ENCODE measurements at places on chromosomes 12 and 14.

GRCh38 chr12:644818-645552, 18.3 kb downstream of the NINJ2 start:
- DNase-seq: no peak

DNA sequence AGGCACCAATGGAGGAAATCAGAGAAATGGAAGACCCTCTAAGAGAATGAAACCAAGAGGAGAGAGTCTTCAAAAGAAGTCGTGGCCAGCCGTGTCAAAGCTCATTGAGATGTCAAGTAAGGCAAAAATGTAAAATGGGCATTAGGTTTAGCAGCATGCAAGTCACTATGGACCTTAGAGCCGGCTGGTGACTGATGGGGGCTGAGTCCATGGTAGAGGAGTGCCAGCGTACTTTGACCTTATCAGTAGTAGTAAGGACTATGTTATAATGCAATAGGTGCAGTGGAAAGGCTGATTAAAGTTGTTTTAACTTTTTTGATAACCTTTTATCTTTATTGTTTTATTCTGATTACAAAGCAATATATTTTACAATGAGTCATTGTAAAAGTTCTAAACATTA, 66.5 kb downstream of the ANO6 start:
- DNase-seq: no peak

DNA sequence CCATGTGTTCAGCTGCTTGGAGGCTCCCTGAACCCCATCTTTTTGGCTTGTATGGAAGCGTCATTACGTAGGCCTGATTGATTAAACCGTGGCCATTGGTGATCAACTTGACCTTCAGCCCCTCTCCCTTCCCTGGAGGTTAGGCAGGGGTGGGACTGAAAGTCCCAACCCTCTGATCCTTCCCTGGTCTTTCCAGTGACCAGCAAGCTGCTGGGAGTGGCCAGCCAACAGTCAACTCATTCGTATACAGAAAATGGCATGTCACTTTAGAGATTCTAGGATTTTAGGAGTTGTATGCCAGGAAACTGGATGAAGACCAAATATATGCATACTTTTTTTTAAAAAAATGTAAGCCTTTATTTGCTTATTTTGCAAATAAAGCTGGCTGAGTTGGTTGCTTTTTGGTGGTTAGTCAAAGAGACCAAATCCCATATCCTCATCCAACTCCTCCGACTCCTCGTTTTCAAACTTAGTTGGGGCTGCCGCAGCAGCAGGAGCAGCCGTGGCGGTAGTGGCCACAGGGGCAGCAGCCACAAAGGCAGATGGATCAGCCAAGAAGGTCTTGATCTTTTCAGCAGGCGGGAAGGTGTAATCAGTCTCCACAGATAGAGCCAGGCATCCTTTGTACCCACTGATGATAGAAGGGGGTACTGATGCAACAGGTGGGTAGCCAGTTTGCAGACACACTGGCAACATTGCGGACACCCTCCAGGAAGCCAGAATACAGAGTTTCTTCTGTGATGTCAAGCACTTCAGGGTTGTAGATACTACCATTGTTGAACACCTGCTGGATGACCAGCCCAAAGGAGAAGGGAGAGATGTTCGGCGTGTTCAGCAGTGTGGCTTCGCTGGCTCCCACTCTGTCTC, 16.6 kb downstream of the NFKBIA start:
- DNase-seq: no peak

DNA sequence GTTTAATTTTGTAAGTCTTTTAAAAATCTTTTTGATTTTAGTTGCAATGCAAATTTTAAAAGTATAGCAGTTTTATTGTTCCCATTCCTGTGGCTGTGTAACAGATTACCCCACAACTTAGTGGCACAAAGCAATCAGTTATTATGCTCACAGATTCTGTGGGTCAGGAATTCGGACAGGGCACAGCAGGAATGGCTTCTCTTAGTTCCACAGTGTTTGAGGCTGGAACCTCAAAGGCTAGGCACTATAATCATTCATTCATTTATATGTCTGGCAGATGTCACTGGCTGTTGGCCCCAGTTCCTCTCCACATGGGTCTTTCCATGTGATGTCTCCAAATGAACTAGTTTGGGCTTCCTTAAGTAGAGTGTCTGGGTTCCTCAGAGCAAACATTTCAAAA, 193.3 kb downstream of the RAD51B start:
- no peak for DNase-seq

DNA sequence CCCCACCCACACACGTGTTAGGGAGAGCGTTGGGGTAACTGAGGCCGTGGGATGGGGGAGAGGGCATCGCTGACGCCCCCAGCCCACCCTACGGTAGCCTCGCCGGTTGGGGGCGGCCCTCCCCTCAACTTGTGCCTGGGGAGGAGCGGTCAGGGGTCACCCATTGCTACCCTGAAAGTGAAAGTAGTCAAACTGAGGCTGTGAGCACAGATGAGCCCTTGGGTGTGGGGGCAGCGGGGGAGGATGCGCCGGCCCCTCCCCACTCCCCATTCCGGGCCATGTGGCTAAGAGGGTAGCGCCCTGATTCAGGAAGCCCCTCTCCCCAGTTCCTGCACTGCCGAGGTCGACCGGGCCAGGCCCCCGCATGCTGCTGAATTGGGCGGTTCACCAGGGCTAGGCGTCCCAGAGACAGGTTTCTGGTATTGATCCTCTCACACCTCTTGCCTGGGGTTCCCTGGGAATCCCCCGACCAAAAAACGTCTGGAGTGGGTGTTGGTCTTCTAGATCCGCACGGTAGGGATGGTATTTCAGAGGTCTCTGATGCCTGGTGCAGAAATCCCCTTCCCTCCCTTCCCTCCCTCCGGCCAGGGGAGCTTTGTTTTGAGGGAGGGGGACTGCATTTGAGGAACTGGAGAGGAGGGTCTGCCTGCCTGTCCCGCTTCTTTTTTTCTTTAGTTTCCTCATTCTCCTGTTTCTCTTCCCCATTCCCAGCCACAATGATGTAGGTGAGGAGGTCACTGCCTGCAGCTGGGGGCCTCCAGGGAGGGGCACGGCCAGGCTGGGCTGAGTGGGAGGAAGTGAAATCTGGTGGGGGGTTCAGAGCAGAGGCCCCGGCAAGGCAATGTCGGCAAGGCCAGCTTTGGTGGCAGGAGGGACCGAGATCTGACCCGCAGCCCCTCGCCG, 1.0 kb downstream of the SH2B3 start:
- peak; percentile 48 for DNase-seq

- no peak for DNase-seq
Observed at GRCh38 chr12:121733849-121734248, 21.3 kb downstream of the TMEM120B start.

DNA sequence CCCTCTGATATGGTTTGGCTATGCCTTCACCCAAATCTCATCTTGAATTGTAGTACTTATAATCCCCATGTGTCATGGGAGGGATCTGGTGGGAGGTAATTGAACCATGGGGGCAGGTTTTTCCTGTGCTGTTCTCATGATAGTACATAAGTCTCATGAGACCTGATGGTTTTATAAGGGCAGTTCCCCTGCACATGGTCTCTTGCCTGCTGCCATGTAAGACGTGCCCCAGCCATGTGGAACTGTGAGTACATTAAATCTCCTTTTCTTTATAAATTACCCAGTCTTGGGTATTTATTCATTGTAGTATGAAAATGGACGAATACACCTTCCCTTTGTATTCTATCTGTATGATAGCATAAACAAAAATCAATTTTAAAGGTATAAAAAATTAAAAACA, 333.4 kb upstream of the FBXO33 start:
- DNase-seq: no peak

- peak; percentile 3 for DNase-seq
Observed at GRCh38 chr14:97874394-97874793, 1077.2 kb downstream of the VRK1 start.

DNA sequence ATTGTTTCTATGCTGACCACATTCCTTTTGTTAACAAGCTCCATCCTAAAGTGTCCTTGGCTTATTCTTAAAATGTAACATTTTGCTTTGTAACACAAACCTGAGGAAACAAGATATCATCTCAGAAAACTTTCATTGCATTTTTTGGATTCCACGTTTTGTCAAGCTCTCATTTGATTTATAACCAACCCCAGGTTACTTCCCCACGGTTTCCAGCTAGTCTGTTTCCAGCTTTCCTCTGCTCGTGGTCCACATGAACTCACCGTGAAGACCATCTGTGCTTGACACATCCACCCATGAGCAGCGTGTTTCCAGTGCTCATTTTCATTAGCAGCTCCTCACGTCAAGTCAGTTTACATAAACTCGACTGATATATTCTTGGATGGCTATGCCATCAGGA, 6.4 kb upstream of the NKX2-8 start:
- no peak for DNase-seq

DNA sequence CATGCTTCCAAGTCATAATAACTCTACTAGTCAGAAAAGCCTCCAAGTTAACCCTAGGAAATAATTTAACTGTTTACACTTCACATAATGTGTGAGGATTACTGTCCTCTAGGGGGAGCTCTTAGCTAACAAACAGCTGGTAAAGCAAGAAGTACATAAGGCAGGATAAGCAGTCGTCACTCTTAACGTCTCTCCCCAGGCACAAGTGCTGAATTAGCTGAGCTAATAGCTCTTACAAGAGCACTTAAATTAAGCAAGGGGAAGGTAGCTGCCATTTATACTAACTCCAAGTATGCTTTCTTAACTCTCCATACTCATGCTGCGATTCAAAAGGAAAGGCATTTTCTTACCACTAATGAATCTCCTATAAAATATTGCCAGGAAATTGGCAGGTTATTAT, 79.3 kb upstream of the TSPAN11 start:
- peak; percentile 76 for DNase-seq

- peak; percentile 73 for DNase-seq
Observed at GRCh38 chr12:52082988-52083637, 3.6 kb downstream of the SMIM41 start.

- no peak for DNase-seq
Observed at GRCh38 chr12:70507442-70507841, 129.8 kb downstream of the PTPRB start.

- DNase-seq: no peak
Observed at GRCh38 chr12:10690906-10691305, 17.1 kb upstream of the STYK1 start.

GRCh38 chr12:77888611-77889010, 57.9 kb downstream of the NAV3 start:
- no peak for DNase-seq

GRCh38 chr14:101255765-101256125, 305.6 kb upstream of the DIO3 start:
- no peak for DNase-seq

DNA sequence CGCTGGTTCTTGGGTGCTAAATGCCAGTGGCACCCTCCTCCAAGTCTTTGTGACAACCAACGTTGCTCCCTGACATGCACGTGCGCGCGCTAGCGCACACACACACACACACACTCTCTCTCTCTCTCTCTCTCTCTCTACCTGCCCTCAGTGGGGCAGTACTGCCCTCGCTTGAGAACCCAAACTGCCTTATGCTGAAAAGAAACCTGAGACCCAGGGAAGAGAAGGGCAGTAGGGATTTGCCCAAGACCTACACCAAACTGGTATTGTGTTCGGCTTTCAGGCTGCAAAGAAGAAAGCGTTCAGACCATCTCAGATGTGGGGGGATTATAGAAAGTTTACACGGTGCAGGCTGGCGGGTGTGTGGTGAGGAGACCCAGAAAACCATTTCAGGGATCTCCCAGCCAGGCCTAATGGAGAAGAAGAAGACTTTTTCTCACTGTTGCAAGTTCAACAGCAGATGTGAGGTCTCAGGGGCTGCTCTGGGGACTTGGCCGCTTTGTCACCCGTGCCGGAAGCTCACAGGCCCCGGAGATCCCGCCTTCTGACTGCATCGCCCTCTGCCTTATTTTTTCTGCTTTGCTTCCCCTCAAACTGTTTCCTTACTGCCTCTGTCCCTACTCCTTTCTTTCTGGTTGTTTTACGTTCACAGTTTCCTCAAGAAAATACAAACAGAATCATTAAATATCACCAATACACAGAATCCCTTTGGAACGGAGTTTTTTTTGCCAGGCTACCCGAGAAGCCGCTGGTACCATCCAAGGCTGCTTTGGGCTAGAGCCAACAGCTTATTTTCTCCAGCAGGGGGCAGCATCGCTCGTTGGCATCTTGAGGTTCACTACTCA, 82.4 kb downstream of the PPM1A start:
- peak; percentile 81 for DNase-seq

DNA sequence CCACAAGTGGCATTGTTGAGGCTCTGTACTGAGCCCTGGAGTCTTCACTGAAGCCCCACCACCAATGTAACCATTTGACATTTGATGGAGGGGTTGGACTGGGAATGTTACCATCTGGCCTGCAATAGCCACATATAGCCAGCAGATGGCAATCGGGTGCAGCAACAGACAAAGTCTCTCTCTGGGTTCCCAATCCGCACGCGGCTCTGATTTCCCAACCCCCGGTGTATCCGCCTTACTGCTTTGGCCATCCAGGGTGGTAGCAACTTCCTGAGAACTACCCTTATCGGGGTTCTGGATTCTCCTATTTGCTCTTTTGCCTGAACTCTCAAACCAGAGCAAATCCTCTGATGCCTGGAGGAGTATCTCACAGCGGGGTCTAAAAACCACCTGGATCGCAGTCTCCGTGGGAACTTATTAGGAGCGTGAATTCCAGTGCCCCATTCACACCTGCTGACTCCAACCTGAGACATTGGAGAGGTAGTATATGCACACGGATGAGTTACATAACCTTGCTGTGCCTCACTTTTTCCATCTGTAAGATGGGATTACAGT, 14.2 kb downstream of the VRTN start:
- peak; percentile 70 for DNase-seq

DNA sequence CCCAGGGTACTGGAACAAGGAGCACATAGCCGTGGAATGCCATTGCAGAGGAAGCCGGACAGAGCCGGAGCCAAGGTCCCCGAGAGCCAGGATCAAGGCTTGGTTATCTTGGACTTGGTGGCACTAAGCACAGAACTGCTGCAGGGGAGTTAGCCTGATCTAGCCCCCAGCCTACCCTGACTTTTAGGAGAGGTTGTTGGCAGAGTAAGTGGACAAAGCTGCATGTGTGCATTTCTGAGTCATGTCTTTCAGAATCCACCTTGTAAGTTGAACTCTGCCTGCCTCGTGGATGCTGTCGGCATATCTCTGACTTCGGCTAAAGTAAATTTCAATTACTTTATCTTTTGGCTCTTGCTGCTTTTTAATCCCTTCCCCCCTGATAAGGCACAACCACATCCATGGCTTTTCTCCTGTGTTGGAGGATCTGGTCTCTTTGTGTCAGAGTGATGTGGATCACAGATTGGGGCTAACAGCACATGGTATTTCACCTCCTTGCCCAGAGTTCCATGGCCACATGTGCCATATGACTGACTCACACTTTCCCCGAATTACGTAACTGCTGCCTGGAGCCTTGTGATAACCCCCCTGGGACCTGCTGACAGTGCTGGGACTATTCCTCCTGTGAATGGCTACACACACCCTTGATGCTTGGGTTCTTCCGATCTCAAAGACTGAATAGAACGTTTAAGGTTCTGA, 240.3 kb downstream of the EMP1 start:
- DNase-seq: no peak

DNA sequence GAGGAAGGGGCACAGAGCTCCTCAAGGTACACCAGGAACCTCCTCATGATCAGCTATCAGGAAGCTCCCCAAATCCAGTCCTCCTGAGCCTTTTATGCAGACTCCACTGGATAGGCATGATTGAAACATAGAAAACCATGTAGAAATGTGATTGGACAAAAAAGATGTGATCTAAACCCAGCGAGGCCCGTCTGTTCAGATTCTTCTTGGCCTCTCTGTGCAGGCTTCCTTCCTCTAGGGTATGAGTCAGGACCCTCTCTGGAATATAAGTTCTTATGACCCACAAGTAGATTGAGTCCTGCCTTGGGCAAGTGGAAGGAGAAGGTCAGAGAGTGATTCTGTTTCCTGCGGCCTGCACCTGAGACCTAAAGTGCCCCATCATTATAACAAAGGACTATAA, 166.3 kb downstream of the PHLDA1 start:
- no peak for DNase-seq

All from CD4-positive, alpha-beta T cell treated with Interleukin-2 at 100 ng/mL for 4 hours (primary cell).